ENCODE measurements at places on chromosomes 6 and 20.

- no peak for DNase-seq
These were observed 811.0 kb upstream of the GJE1 start for GRCh38 chr6:141321493-141322347.

GRCh38 chr6:166559211-166559610 lies 27.3 kb downstream of the RAMACL start:
- DNase-seq, result no peak

GRCh38 chr6:22804620-22805261 lies 235.4 kb downstream of the HDGFL1 start:
- DNase-seq, result no peak

- no peak for DNase-seq
These were observed 97.7 kb upstream of the BCLAF1 start for GRCh38 chr6:136387316-136387715.

DNA sequence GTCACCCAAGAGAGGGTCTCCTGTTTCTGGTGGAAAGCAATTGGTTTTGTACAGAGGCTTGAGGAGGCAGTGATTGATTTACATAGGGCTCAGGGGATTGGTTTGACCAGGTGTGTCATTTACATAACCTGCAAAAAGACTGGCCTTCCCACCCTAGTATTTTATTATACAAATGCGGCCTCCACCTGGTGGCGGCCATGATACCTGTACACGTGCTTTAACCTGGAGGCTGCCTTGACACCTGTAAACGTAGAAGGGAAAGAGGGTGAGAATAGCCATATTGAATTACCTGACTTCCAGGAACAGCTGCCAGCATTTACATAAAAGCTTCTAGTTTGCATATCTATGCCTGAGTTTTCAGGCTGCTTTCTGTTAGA lies 48.7 kb downstream of the HLA-DPB1 start:
- no peak for DNase-seq

DNA sequence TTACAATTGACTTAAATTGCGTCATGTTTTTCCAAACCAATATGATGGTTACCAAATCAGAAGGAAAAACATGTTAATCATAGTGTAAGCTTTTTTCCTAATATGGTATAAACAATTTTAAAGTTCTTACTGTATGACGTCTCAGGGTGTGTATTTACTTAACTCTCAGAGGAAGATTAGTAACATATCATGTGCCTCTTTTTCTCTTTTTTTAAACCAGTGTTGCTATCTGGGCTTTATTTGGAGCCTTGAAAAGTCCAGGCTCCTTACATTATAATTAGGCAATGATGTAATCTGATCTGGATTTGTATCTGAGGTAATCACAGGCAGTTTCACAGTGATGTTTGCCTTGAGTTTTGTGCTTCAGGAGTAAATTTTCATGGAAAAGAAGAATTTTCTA lies 20.4 kb upstream of the RAB23 start:
- no peak for DNase-seq

GRCh38 chr6:6583836-6584235 lies 4.7 kb upstream of the LY86 start:
- DNase-seq, result no peak

DNA sequence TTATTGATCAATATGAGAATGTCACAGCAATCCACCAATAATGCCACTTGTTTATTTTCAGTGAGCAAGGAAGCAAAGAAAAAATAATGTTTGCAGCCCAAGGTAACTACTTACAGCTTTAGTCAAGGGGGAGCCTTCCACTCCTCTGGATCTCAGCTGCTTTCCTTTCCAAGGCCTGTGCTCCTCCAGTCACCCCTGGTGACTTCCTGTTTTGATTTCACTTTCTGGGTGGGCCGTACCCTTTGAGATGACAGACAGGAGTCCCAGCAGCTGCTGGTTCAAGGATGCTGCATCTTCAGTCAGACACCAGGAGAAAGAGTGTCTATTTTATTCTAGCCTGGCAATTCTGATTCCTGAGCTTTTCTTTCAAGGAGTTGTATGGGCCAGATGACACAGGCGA lies 5.6 kb upstream of the VNN2 start:
- peak; percentile 21 for DNase-seq

DNA sequence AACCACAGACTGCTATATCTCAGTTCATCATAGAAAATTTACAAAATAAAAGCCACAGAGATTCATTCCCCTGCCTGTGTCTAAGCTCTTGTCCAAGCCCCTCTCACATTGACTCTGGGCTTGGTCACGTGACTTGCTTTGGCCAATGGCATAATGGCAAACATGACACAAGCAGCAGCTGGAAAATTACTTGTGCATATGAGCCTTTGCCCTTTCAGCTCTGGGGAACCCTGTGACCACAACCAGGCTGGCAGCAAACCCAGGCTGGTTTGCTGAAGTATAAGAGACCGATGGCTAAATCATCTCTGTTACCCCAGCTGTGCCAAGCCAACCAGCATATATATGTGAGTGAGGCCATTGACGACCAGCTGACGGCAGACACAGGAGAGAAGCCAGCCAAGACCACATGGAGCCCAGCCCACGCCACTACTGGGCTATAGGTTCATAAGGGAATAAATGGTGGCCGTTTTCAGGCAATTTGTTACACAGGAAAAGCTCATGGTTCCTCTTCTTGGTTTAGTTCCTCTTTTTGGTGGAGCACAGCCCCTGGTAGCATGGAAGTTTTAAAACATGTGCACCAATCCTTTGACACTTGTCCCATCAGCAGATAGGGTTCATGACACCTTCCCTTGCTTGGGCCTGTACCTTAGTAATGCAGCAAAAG lies 31.8 kb upstream of the RSPO4 start:
- no peak for DNase-seq

GRCh38 chr20:56517641-56518040 lies 6.9 kb upstream of the FAM209A start:
- no peak for DNase-seq

- no peak for DNase-seq
These were observed 49.8 kb upstream of the HEY2 start for GRCh38 chr6:125699591-125699990.

GRCh38 chr20:32078791-32079190 lies 26.7 kb downstream of the HCK start:
- DNase-seq, result no peak

GRCh38 chr20:31569163-31570020 lies 35.7 kb upstream of the ID1 start:
- DNase-seq, result peak; percentile 65

GRCh38 chr6:5942591-5942990 lies 64.1 kb downstream of the NRN1 start:
- DNase-seq, result no peak

DNA sequence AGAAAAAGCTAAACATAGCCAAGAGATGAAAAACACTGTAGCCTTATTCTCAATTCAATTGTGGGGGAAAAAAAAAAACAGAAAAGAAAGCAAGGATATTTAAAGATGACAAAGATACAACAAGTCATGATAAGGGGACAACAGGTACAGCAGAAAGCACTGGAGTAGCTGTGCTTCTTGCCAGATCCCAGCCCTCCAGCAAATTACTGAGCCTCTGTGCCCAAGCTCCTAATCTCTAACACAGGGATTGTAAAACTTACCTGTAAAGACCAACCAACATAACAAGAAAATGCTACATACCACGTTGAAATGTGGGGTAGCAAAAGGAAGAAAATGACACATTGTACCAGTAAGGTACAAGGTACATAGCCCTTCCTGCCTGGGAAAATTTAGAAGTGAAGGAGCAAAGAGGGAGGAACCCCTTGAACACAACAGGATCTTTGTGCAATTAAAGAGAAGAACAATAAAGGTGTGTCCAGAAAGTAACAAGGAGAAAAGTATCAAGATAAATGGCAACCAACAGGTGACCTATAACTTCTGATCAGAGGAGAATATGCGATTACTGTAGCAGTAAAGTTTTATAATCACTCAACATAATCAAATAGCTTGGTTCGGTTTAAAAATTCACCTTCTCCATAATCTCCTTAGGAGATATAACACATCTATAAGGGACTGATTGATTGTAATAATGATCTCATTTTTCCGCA lies 30.6 kb downstream of the PREP start:
- no peak for DNase-seq

- DNase-seq, result no peak
These were observed 51.5 kb downstream of the SLC23A2 start for GRCh38 chr20:4949833-4950178.

- no peak for DNase-seq
These were observed 6.1 kb upstream of the ULBP2 start for GRCh38 chr6:149935668-149936067.

- DNase-seq, result no peak
These were observed 6.9 kb upstream of the BLCAP start for GRCh38 chr20:37534401-37535157.

Data from activated B cell treated with CpG ODN at 0.5 μM for 24 hours (primary cell).